ENCODE measurements at places on chromosomes 3 and 15. TPM values are rescaled to one million over a fixed set of nuclear protein-coding genes. Genes with fewer than 3 reads are reported as not detected.

GRCh38 chr3:134464689-134465365, 21.0 kb downstream of the ANAPC13 start:
- DNase-seq: no peak

GRCh38 chr15:100895721-100896120, 16.1 kb downstream of the ALDH1A3 start:
- DNase-seq: no peak

GRCh38 chr3:37189109-37189508, 14.7 kb upstream of the LRRFIP2 start:
- no peak for DNase-seq

DNA sequence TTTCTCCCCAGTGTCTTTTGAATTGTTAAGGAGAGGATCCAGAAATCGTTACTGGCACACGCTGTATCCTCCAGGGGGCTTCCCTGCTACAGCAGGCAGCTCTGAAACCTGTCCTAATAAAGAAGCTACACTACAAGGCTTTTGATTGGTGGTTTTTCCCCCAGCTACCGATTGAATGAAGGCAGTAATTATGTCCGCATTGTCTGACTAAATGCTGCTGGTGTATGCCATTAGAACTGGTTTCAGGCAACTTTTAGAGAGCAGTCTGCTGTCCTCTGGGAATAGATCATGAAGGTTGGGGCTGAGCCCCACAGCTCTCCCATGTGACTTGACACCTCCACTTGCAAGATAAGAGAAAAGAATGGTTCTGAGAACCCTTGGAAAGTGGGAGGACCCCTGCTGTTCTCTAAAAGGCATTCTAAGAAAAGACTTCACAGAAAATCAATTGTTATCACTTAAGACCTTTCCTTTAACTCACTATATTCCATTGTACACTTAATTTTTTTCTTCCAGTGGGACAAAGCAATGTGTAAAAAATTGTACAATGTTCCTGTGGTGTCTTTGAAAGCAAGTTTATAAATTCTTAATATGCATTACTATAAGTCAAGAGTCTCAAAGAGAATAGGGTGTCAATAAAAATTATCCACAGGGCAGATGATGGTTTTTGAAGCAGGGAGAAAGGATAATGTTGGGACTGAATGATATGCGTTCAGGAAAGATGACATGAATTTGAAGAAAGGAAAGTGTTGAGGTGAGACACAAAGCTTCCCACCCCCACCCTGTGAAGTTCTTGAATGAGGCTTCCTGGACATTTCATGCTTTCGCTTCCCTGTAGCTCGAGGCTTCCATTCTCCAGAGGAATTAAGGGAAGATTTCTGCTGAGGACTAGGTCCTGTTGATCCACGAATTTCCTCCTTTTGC, 53.0 kb upstream of the DAZL start:
- DNase-seq: no peak

DNA sequence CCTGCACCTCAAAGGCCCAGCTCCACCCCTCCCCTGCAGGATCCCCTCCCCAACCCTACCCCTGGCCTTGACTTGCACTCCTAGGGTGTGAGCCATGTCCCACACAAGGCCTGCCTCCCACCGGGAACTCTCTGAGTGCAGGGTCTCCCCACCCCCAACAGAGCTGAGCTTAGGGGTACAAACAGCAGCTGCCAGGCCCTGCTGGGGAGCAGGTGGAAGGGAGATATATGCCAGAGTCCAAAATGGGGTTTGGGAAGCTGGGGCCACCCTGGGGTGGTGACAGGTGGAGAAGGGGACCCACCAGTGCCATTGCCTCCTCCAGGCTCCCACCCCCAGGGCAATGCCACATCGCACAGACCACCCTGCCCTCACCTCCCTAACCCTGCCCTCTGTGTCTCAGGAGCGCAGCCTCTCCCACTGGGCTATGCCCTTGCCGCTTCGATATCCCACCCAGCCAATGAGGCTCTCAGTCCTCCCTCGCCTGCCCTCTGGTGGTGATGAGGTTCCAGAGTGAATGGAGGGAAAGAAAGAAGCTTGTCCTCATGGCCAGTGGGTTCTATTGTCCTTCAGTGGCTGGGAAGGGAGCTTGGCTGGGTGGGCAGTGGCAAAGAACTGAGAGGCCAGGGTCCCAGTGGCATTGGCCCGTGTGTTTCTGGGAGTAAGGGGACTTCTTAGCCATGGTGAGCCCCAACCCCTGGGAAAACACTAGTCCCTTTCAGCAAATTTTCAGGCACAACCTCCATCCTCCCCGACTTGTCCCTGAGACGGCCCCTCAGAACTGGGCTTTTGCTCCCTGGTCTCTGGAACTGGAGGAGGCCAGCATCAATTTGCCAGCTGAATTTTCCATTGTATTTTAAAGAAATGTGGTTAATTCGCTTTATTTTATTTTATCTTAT, 46.8 kb downstream of the CYP11A1 start:
- peak; percentile 75 for DNase-seq

- no peak for DNase-seq
Observed at GRCh38 chr3:44862226-44862637, 520 bp downstream of the TMEM42 start.

DNA sequence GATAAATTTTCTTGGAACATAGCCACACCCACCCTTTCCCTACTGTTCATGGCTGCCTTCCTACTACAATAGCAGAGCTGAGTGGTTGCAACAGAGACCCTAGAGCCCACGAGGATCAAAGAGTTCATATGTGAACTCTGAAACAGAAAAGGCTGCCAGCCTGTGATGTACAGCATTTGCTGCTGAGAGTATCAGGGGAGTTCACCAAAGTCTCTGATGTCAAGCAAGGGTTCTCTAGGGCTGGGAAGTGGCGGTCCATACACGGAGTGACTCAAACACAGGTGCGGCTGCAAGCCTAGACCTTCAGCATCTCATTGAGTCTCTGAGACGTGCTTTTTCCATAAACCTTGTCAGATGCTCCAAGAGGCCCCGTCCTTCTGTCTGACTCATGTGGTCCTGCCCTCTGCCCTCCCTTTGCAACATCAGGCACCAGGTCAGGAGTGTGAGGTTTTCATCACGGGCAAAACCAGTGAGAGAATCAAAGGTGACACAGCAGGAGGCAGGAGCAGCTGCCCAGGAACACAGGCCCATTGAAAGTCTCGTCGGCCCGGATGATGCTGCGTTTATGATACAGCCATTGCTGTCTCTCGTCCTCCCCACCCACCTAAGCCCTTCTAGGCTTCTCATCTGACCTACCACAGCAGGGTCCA, 42.9 kb downstream of the PCSK6 start:
- no peak for DNase-seq

Gene TUSC7
- not detected for polyA plus RNA-seq

- DNase-seq: no peak
Observed at GRCh38 chr15:53038655-53038941, 248.5 kb upstream of the ONECUT1 start.

DNA sequence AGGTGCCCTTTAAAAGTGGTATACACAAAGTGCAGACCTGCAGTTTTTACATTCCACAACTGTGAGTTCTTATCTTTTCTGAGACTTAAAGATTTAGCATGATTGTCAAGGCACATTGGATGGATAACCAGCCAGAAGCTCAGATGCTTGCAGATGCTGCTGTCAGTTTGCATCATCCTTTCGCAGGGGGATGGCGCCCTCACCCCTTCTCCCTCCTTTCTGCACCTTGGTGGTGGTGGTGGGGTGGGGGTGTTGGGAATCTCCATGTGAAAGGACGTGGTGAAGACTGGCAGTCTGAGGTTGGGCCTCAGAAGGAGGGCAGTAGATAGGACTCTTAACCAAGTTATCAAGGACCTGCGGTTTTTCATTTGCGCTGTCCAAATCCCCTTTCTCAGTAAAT, 309.6 kb upstream of the SEMA6D start:
- no peak for DNase-seq

Gene MST1
- 152 TPM for polyA plus RNA-seq

Gene ABHD10
- polyA plus RNA-seq: 53.2 TPM

Gene ALDH1A2
- 24.4 TPM for polyA plus RNA-seq

DNA sequence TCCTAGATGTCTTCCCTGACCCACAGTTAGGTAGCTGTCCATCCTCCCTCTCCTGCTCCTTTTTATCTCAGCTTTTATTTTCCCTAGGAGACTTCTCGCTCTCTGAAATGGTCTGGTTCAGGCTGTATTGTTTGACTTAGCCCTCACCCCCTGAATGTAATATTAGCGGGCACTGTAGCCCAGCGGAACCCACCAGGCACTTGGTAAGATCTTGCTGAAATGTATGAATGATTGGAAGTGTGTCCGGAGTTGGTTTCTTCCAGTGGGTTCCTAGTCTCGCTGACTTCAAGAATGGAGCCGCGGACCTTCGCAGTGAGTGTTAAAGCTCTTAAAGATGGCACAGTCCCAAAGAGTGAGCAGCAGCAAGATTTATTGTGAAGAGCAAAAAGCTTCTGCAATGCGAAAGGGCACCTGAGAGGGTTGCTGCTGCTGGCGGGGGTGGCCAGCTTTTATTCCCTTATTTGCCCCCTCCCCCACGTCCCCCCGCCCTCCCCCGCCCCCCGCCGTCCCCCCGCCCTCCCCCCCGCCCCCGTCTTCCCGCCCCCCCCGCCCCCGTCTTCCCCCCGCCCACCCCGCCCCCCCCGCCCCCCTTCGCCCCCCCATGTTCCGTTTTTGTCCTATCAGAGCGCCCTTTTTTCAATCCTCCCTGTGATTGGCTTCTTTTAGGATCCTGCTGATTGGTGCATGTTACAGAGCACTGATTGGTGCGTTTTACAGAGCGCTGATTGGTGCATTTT, 694 bp upstream of the EEFSEC start:
- no peak for DNase-seq

DNA sequence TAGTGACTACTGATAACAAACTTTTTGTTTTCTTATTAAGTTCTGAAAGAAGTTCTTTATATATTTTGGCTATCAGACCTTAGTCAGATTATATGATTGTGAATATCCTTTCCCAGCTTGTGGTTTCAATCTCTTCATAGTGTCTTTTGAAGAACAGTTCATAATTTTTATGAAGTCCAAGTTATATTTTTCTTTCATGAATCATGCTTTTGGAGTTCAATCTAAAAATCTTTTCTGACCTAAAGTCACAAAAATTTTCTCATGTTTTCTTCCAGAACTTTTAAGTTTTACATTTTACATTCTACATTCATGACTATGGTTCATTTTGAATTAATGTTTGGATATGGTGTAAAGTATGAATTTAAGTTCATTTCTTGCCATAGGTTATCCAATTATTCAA, 34.2 kb upstream of the OCA2 start:
- no peak for DNase-seq

- DNase-seq: no peak
Observed at GRCh38 chr3:46861605-46862368, 1.5 kb downstream of the MYL3 start.

DNA sequence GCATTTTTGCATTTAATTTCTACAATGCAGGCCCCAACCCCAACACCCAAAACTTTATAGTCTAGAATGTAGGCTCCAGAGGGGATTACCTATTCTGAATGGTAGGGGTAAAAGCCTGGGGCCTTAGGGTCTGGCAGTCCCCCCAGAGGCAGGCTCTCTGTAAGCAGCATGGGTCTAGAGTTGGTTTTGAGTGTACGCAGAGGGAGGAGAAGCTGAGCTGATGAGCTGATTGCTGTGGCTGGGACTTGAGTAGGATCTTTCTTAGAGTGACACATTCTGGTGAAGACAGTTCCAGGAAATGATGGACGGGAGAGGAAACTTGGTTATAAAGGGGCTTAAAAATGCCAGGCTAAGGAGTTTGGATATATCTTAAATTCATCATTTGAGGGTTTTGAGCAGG, 2.1 kb downstream of the LPP start:
- no peak for DNase-seq

Gene DLL4
- 5.8 TPM for polyA plus RNA-seq

All from kidney (tissue), 22 donors.